ENCODE measurements at places on chromosomes 16 and 17.

DNA sequence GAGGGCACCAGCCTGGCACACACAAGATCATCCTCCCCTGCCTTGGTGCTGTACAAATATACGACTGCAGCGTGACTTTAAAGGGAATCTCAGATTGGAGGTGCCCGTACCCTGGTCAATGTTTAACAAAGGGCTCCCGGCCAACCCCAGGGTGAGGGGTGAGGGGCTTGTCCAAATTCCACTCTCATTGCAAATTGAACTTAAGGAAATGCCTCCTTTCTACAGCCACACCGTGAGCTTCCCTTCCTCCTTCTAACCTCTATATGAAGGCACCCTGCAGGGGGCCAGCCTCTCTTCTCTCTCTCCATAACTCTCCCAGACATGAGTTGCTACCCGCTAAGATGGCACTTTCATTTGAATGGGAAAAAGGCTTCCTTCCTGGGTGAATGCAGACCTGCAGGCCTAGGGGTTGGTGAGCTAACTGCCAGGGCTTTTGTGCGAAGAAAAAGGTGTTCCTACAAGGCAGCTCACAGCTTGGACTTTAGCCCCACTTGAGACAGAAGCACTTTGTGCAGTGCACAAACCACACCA is 76.6 kb downstream of the IRF8 start:
- no peak for DNase-seq

DNA sequence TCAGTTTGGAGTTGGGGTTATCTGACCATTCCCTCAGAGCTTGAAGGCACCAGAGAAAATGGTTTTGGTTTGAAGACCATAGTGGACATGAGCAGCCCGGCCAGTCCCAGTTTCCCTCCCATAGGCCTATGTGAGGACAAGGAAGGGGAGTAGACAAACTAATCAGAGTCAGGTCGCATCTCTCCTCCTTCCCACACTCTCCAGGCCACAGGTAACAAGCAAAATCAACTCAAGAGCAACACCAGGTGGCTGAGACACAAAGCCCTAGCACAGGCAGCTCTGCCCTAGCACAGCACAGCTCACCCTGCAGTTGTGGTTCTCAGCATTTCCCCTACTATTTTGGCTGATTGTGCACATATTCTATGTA is 7.2 kb downstream of the SUPT4H1 start:
- no peak for DNase-seq

DNA sequence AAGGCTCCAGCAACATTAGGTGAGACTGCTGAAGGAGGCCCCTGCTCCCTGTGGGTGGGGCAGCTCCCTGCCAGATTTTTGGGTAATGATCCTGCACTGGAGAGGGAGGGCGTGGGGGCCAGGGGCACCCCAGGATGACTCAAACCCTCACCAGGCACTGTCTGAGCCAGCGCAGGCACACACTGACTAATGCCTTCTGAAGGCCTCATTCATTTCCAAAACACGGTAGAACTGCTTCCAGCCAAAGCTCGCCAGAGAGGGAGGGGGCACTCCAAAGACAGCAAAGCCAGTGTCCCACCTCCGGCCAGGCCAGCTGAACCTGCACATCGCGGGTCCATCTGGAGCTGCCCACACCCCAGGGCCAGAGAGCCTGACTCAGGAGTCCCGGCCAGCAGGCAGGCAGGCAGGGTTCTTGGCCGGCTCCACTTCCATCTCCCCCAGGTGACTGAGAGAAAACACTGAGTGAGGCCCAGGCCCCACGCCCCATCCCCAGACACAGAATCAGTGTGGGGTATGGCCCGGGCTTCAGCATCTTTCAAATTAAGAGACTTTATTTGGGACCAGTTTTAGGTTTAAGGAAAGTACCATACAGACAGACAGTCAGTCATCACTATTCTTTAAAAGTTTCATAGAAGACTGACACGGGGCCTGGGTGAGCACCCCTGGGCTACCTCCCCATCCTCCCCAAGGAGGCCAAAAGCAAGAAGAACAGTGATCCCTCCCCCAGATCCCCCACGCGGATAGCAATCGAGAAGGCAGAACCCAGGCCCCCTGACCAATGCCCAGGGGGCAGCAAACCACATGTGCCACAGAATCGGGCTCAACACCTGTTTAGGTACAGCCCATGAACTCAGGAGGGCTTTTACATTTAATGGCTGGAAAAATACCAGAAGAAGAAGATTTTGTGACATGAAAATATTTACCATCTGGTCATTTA is 2.3 kb downstream of the PIEZO1 start:
- peak; percentile 69 for DNase-seq

GRCh38 chr16:72050769-72051464 is 3.4 kb upstream of the HP start:
- no peak for DNase-seq

GRCh38 chr17:32489320-32490100 is 2.7 kb downstream of the CDK5R1 start:
- no peak for DNase-seq

DNA sequence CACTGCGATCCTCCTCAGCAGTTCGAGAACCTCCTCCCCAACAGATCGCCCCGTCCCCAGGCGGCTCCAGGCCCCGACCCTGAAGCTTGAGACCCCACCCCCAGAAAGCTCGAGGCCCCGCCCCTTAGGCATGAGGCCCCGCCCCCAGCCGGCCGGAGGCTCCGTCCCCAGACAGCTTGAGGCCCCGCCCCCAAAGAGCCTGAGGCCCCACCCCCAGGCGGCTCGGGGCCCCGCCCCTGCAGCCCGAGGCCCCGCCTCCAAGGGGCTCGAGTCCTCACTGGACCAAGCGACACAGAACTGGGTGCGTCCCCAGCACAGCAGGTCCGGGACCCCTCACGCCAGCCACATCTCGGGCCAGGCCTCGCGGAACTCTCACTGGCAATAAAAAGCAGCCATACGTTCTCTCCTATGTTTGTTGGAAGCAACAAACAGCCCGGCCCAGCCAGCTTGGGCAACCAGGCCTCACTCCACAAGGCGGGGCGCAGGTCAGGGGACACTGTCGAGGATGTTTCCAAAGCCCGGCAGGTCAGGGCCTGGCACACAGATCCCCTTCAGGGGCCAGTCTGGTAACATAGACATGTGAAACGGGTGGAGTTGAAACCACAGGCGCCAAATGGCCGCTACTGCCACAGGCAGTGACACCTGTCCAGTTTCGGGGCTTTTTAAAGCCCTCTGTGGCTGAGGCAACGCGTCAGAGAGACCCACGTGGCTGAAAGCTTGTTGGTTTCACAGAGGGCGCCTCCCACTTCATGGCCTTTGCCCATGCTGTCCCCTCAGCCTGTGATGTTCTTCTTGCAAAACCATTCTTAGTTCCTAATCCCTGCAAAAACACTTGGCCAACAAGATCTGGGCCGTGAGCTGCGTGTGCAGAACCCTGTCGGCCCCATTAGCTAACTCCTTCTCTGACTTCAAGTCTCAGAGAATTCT is 224.2 kb downstream of the PARN start:
- DNase-seq, result no peak

DNA sequence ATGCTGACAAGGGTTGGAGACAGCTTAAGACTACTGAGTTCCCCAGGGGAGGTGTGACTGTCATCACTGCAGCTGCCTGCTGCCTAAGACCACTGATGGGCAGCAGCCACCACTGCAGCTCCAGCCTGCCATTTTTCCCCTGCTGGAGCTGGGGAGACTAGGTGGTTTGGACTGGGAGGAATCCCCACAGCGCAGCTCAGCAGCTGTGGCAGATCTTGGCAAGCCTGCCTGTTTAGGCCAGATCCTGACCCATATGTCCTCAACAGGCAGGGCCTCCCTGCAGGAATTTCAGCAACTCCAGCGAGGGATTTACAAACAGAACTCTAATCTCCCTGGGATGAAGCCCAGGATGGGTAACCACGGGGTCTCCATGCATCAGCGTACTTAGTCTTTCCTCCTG is 356.4 kb upstream of the TOM1L1 start:
- DNase-seq, result no peak

DNA sequence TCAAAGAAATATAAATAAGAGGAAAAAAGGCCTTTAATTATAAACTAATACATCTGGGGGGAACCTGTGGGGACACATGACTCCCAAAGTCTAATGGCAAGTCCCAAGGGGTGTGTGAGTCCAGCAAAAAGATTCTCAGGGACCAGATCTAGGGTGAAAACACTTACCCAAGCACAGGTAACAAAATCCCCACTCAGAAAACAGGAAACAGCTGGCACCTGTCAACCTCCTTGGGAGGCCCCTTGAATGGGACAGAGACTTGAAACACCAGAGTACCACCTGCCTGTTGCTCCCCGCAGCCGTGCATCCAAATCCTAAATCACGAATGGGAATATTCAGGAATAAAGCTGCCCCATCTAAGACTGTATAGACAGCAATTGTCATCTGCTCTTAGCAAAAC is 461.2 kb upstream of the CDH5 start:
- DNase-seq, result no peak

- no peak for DNase-seq
Observed at GRCh38 chr17:50239937-50240336, 34.3 kb upstream of the TMEM92 start.

DNA sequence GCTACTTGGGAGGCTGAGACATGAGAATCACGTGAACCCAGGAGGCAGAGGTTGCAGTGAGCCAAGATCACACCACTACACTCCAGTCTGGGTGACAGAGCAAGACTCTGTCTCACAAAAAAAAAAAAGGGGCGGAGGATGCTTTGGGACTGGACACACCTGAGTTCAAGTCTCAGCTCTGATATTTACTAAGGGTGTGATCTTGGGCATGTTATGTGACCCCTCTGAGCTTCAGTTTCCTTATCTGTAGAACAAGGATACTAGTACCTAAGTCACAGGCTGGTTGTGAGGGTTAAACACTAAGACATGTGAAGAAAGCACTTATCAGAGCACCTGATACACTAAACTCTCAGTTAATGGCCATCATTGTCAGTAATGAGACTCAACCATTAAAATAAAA is 25.9 kb downstream of the HOXB1 start:
- DNase-seq, result no peak

GRCh38 chr17:30332057-30332542 is 1.8 kb downstream of the TMIGD1 start:
- no peak for DNase-seq

- no peak for DNase-seq
Observed at GRCh38 chr17:3990386-3991127, 26.3 kb upstream of the ATP2A3 start.
